ENCODE measurements at places on chromosomes 11 and 22.

DNA sequence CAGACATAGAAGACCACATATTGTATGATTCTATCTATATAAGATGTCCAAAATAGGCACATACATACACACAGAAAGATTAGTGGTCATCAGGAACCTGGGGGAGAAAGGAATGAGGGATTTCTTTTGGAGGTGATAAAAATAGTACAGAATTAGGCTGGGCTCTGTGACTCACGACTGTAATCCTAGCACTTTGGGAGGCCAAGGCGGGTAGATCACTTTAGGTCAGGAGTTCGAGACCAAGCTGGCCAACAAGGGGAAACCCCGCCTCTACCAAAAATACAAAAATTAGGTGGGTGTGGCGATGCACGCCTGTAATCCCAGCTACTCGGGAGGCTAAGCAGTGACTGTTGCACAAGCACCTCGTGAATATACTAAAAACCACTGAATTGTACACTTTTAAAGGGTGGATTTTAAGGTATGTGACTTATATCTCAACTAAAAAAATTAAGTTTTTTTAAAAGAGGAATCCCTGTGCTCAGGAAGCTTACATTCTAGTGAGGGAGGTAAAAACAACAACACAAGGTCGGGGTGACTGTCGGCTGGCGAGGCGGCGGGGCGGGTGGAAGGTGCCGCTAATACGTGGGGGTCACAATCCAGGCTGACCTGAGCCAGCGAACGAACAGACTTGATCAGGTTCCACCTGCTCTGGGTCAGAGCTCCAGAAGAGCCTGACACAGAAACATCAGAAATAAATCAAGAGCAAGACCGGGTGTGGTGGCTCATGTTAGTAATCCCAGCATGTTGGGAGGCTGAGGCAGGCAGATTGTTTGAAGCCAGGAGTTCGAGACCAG, 25.3 kb upstream of the TESMIN start:
- no peak for DNase-seq

GRCh38 chr11:26944866-26945664, 48.8 kb upstream of the FIBIN start:
- no peak for DNase-seq

GRCh38 chr11:8593935-8594909, at the start of gene STK33:
STK33 (minus strand) TSS chr11:8594228; CDS start chr11:8474905, 119,323 bp downstream.
- DNase-seq, result no peak

DNA sequence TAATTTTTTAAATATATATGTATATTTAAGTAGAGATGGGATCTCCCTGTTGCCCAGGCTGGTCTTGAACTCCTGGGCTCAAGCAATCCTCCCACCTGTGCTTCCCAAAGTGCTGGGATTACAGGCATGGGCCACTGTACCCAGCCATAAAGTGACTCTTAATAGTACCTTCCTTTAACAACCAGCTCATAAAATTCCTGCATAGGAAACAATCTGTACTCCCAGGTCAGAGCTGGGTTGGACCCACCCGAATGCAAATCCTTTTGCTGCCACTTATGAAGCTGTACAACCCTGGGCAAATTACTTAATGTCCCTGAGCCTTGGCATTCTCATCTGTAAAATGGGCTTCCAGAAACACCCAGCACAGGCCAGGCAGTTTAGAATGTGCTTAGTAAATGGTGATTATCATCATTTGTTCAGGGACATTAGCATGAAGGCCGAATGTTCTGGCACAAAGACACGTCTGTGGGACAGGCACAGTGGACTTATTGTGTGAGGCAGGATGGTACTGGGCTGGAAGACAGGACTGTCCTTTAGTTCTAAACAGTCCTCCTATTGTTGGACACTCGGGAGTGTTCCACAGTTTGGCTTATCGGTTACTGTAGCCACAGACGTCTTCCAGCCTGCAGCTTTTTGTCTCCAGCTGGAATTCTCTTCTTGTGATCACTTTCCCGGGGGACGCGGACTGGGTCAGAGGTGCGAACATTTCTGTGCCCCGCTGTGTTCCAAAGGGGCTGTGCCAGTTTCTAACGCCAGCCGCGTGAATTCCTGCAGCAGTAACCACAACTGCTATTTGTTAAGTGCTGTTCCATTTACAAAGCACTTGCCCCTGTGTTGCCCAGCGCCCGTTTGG, 6.0 kb downstream of the PDXP start:
- no peak for DNase-seq

DNA sequence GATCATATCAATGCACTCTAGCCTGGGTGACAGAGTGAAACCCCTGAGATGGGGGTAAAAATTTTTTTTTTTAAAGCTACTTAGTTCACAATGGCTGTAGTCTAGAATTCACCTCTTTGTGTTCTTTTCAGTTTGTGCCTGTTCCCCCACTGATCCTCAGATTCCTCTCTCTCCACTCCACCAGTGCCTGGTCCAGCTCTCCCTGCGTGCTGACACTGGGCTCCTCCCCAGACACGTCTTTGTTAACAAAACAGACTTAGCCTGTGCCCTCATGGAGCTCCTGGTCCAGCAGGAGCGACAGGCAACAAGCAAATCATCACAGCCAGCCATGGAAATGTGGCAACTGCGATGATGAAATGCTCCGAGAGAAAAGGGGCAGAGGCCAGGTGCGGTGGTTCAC, 34.0 kb downstream of the IFT27 start:
- DNase-seq, result no peak

DNA sequence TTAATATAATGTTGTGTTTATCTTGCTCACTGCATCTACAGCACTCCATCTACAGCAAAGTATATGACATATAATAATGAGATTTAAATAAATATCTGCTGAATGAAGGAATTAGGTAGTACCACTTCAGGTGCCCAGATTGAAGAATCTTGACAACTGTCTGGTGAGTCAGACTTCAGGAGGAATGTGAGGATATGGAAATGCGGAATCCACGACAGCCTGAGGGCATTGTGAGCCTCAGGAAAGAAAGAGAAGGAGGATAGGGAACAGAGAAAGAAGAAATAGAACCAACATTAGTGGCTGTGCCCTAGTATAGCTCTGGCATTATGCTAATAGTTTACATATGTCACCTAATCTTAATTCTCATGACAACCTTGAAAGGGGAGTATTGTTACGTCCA, 304.4 kb downstream of the AASDHPPT start:
- no peak for DNase-seq

DNA sequence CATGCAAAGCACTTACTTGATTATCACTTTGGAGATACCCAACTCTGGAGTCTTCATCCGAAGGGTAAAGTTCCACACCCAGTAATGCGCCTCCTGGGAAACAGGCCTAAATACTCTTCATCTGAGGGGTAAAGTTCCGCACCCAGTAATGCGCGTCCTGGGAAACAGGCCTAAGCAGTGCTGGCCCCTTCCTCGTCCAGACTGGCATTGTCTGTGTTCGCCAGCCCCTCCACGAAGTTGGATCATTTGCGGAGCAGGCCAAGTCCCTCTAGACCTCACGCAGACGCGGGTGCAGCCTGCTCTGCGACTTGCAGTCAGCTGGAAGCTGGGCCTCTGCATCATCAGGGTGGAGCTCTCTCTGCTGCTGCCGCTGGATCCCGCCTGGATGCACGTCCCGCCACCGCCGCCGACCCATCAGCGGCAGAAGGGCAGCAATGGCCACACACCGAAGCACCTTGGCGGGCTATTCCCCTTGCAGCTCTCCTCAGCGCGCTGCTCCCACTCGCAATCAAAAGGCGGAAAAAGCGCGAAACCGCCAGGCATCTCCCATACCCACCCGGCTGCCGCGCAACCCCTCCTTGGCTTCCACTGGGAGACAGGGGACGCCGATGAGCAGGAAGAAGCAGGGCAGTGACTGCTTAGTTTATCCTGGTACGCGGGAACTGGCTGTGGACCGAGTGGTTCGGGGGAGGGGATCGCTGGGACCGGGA, 34.1 kb upstream of the GLYATL1 start:
- DNase-seq, result no peak

DNA sequence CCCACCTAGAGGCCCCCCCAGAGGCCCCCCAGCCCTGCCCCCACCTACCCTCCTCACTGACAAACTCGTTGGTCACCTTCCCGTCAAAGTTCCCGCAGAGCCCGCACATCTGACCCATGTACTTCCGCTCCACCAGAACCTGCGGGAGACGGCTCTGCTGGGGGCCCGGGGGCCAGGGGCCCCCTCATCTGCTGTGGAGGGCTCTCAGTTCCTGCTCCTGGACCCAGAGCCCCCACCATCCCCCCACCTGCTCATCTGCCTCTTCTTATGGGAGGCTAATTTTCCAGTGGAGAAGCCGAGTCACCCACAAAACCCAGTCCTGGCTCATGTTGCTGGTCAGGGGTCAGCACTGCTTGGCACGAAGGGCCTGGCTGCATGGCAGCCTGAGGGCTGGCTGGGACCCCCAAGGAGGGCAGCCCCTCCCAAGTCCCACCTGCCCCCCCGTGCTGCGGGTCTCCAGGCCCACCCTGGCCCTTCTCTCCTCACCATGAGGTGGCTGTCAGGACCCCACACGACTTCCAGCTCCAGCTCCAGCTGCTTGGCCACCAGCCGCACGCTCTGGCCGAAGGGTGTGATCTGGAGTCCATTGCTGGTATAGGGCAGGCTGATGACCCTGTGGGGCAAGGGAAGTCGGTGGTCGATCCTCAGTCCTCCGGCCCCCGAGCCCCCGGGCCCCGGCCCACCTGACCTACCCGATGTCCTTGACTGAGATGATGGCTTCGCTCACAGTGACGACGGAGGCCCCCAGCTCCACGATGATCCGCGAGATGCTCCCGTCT, 5.2 kb downstream of the MUC6 start:
- DNase-seq, result no peak

GRCh38 chr22:50733521-50734342, 4.3 kb upstream of the ACR start:
- DNase-seq, result no peak

DNA sequence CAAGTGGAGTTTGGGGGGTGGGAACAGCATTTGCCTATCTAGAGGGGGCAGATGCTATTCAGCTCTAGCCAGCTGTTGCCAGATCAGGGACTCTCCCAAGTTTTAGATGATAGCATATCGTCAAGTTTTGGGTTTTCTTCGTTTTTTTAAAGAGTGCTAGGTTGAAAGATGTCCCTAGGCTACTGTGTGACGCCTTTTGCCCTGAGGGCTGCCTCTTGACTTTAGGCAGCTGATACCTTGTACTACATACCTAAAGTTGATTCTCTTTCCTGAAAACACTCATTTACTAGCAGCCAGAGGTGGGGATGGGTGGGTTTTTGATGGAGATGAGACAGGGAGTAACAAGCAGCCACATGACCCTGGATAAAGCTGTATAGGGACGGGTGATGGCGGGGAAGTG, 87.1 kb downstream of the ABTB2 start:
- no peak for DNase-seq

DNA sequence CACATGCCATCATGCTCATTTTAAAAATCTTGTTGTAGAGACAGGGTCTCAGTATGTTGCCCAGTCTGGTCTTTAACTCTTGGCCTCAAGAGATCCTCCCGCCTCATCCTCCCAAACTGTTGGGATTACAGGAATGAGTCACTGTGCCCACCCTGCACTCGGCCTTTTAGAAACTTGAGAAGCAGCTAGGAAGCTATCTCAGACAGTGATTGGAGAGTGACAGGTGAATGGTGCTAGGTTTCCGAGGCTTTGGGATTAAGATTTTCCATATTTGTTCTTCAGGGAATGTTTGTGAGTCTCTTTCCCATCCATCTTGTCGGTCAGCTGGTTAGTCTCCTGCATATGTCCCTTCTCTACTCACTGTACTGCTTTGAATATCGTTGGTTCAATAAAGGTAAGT, 10.5 kb downstream of the EI24 start:
- DNase-seq, result no peak

GRCh38 chr22:20430720-20431510, 6.7 kb downstream of the SCARF2 start:
- DNase-seq, result no peak

GRCh38 chr22:40094485-40094884, 83.2 kb upstream of the TNRC6B start:
- DNase-seq, result no peak

DNA sequence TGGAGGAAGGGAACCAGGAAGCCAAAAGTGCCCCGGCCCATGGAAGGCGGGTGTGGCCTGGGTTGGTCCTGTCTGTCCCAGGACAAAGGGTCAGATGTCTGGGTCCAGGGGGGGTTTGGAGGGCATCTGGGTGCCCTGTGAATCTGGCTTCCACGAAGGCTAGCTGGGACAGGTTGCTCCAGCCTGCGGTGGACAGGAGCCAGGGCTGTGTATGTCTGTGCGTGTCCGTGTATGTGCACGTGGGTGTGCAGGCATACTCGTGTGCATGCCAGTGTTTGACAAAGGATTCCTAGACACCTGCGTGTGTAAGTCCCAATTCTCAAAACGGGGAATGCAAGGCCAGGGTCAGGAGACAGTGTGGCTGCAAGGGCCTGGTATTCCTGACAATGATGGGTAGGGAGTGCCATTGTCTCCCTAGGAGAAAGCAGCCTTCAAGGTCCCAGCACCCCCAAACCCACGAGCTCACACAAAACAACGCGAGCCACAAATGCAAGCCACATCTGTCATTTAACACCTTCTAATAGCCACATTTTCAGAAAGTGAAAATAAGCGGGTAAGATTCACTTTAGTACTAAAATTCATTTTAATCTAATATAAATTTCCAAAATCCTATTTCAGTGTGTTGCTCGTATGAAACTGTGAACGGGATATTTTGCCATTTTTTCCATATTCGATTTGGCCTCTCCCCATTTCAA, 78.4 kb upstream of the WNT7B start:
- DNase-seq, result no peak

GRCh38 chr11:92477686-92478085, 253.1 kb downstream of the FAT3 start:
- no peak for DNase-seq

DNA sequence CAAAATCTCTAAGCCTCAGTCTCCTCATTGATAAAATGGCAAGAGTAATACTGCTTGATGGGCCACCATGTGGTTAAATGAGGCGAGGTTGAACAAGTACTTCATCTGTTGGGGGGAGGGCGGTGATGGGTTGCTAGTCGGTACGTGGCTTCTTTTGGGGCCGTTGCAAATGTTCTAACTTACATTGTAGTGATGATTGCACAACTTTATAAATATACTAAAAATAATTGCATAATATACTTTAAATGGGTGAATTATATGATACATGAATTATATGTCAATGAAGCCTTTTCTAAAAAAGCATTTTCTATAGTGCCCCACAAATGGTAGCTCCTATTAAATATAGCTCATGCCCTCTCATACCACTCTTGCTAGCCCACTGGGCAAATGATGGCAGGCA, 6.5 kb downstream of the MS4A8 start:
- DNase-seq, result no peak

DNA sequence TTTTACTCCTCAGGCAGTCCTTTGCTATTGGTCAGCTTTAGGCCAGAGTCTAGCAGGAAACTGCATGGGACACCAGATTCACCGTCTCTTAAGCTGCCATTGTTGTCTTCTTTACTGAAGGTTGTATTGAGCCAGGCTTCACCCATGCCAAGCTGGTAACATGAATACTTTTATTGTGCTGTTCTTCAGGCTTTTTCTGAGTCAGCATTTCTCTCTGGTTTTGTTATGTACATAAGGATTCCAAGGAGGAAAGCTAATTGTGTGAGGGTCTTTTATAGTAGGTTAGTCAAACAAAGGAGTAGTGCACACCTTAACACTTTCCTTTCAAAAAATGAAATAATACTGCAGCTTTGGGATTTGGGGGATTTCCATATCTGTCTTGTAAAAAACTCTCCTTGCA, 252.8 kb downstream of the JRKL start:
- DNase-seq, result no peak

- DNase-seq, result no peak
Measured at GRCh38 chr11:4593739-4594138, at the start of gene OR52I1. OR52I1 (plus strand) TSS chr11:4594039; CDS start chr11:4594039, 0 bp downstream.

- DNase-seq, result no peak
Measured at GRCh38 chr11:113977701-113978100, 2.8 kb downstream of the HTR3A start.

- DNase-seq, result no peak
Measured at GRCh38 chr11:19558189-19558986, 154.2 kb upstream of the NAV2 start.

GRCh38 chr11:59676205-59676604, 7.4 kb upstream of the PATL1 start:
- DNase-seq, result no peak

Data from stimulated activated CD8-positive, alpha-beta memory T cell treated with anti-CD3 and anti-CD28 coated beads, Interleukin-4, amount 100 ng/mL, for 1 hour (primary cell).